Suprapubic skin (tissue), 4 donors: ENCODE measurements at places on chromosomes 1 and 21. TPM values are rescaled to one million over a fixed set of nuclear protein-coding genes. Genes with fewer than 3 reads are reported as not detected.

GRCh38 chr21:32483293-32483595, 70.7 kb downstream of the EVA1C start:
- DNase-seq, result no peak

KCNE2 gene
- not detected for total RNA-seq

C1orf94 gene
- not detected for total RNA-seq

GRCh38 chr21:17784180-17784598, 35.0 kb downstream of the C21orf91 start:
- no peak for DNase-seq

ZFP69 gene
- total RNA-seq, result 1.5 TPM

GRCh38 chr1:183609759-183610452, 19.6 kb upstream of the NCF2 start:
- no peak for DNase-seq

GRCh38 chr1:41739061-41739955, 179.4 kb downstream of the HIVEP3 start:
- peak; percentile 84 for DNase-seq

DNA sequence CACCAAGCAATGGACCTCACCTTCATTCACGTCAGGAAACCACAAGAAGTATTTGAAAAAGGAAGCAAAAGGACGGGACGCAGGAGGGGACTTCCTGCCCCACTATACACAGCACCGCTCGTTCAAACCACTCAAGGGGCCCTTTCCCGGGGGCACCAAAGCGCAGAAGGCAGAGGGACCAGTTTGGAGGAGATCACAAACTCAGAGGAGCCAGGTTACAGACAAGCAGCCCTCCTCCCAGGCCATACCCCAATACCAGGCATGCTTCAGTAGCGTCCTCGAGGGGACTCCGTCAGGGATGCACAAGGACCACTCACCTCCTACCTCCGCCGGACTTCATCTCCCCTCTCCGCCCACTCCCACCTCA, 685 bp downstream of the CRTC2 start:
- no peak for DNase-seq

GRCh38 chr21:36211660-36212512, 55.3 kb downstream of the DOP1B start:
- no peak for DNase-seq
